Mesenchymal stem cell (in vitro differentiated cells and primary cell): ENCODE measurements at places on chromosomes 1 and 21.

- peak overlapping the region; percentile 19 for H3K27ac ChIP-seq
- DNase-seq = peak; percentile 51
- H3K27me3 ChIP-seq = no peaks in the 10 kb centered on the region
- peaks cover 3% of the 10 kb centered on the region for H3K4me1 ChIP-seq
- H3K36me3 ChIP-seq = no peaks in the 10 kb centered on the region
Measured at GRCh38 chr1:215114154-215114933, 31.8 kb downstream of the KCNK2 start.

- H3K4me1 ChIP-seq = no peaks in the 10 kb centered on the region
- peak overlapping the region; percentile 28 for H3K27ac ChIP-seq
- H3K27me3 ChIP-seq = no peaks in the 10 kb centered on the region
Measured at GRCh38 chr1:81802457-81802706, 1.6 kb downstream of the ADGRL2 start.

DNA sequence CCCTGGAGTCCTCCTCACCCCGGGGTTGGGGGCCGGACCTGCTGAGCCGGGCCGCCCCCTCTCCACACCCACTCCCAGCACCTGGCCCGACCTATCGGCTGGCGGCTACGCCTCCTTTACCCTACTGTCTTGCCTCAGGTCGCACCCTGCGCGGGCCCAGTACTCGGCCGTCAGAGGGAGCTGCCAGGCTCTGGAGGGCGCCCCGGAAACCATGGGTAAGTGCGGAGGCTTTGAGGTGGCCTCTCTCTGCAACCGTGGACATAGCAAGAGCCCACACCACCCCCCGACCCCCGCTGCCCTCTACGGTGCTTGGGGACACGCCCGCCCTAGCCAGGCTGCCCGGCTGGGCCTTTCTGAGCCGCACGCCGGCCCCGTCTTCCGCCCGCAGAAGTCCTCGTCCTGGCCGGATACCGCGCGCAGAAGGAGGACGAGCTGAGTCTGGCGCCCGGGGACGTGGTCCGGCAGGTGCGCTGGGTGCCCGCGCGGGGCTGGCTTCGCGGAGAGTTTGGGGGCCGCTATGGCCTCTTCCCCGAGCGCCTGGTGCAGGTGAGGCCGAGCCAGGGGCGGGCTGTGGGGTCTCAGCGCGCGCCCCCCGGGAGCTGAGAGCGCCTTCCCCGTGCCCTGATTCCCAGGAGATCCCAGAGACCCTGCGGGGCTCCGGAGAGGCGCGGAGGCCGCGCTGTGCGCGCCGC is at the start of gene SH3D21:
Gene SH3D21 (plus strand): TSS at position 159 of the 692 bp plus-strand sequence. CDS start 53 bp downstream, at position 212.
- peak within 1 kb of the TSS; percentile 66 for H3K4me3 ChIP-seq
- H3K27ac ChIP-seq = no peak within 1 kb of the TSS
- H3K4me1 ChIP-seq = peaks cover 25% of the 10 kb centered on the region
- H3K36me3 ChIP-seq = peaks cover 55% of the 10 kb centered on the region

GRCh38 chr1:221016751-221017150 is 137.5 kb downstream of the HLX start:
- H3K4me1 ChIP-seq = no peaks in the 10 kb centered on the region
- H3K27me3 ChIP-seq = no peaks in the 10 kb centered on the region
- no peak for DNase-seq

DNA sequence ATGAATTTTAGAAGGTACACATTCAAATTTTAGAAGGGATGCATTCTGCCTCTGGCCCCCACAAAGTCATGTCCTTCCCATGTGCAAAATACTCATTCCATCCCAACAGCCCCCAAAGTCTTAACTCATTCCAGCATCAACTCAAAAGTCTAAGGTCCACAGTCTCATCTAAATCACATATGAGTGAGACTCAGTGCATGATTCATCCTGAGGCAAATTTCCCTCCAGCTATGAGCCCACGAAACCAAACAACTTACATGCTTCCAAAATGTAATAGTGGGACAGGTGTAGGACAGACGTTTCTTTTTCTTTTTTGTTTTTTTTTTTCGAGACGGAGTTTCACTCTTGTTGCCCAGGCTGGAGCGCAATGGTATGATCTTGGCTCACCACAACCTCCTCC is 12.5 kb upstream of the WNT2B start:
- no peak for DNase-seq
- H3K27me3 ChIP-seq = no peaks in the 10 kb centered on the region
- H3K4me1 ChIP-seq = no peaks in the 10 kb centered on the region

GRCh38 chr1:158819461-158820443 is 11.4 kb upstream of the MNDA start:
- no peaks in the 10 kb centered on the region for H3K27me3 ChIP-seq
- no peaks in the 10 kb centered on the region for H3K4me1 ChIP-seq
- no peaks in the 10 kb centered on the region for H3K36me3 ChIP-seq
- H3K4me3 ChIP-seq = no peak overlapping the region
- DNase-seq = peak; percentile 75

GRCh38 chr21:34367320-34367935 is 3.6 kb downstream of the KCNE2 start:
- H3K27me3 ChIP-seq = peaks cover 7% of the 10 kb centered on the region
- H3K4me3 ChIP-seq = no peak overlapping the region
- no peak overlapping the region for H3K27ac ChIP-seq
- no peaks in the 10 kb centered on the region for H3K4me1 ChIP-seq
- H3K36me3 ChIP-seq = no peaks in the 10 kb centered on the region

- DNase-seq = no peak
- H3K27ac ChIP-seq = no peak overlapping the region
- no peak overlapping the region for H3K4me3 ChIP-seq
Measured at GRCh38 chr1:229657993-229658755, 32.1 kb downstream of the URB2 start.

DNA sequence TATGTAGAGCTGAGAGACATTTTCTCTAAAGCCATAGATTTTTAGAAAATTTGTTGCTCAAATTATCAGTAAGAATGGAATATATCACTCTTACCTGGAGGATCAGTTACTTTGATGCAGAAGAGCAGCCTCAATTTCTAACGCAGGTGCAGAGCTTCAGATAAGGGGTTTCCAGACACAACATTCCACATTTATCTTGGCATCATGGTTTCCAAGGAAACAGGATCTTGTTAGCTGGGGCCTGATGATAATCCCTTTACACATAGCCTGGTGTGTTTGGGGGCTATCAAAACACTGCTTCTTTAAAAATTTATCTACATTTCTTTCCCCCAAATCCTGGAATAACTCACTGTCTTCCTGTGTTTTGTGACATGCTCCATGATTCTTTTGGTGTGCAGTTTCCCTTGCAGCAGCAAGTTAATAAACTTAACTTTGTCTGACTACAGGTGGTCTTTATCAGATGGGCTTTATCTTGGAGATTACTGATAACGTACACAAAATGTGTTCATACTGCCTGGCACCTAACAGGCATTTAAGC is 2.7 kb upstream of the STX12 start:
- no peaks in the 10 kb centered on the region for H3K27me3 ChIP-seq
- H3K4me3 ChIP-seq = no peak overlapping the region
- no peak overlapping the region for H3K27ac ChIP-seq
- DNase-seq = no peak
- H3K36me3 ChIP-seq = no peaks in the 10 kb centered on the region

DNA sequence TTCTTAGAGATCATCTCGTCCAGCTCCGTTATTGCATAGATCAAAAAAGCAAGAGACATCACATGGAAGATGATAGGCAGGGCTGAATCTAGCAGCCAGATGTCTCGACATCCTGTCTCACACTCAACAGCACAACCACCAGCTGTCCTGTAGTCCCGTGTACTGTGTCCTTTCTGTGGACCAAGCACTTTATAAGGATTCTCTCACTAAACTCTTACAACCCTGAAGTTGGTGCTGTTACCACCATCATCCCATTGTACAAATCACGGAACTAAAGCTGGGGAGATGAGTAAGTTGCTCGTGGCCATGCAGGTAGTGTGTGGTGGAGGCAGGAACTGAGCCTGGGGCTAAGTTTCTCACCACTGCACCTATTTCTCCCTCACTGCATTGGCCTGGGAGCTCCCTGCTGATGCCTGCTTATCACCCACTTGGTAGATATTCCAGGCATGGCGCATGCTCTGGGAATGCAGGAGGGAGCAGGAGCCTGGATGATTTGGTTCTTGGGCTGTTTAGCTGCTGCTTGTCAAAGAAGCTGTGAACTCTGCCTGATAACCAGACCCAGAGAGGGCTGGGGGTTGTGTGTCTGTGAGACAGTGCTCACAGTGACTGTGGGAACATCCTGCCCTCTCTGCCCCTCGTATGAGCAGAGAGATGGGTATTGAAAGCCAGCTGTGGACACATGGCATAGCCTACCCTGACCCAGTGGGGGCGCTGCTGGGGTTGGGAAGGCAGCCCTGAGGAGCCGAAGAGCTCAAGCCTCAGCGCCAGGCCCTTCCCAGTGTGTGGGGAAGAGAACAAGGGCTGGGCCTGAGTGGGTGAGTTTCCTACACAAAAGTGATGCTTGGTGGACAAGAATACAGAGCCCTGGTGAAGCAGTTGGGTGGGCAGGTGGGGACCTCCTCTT is 13.6 kb downstream of the PPFIA4 start:
- peaks cover 19% of the 10 kb centered on the region for H3K4me1 ChIP-seq
- no peak overlapping the region for H3K4me3 ChIP-seq
- H3K36me3 ChIP-seq = no peaks in the 10 kb centered on the region

- no peak for DNase-seq
- no peaks in the 10 kb centered on the region for H3K36me3 ChIP-seq
- H3K27me3 ChIP-seq = no peaks in the 10 kb centered on the region
- H3K4me3 ChIP-seq = peak overlapping the region; percentile 95
- no peak overlapping the region for H3K27ac ChIP-seq
Measured at GRCh38 chr1:51515312-51515960, 3.6 kb downstream of the EPS15 start.

DNA sequence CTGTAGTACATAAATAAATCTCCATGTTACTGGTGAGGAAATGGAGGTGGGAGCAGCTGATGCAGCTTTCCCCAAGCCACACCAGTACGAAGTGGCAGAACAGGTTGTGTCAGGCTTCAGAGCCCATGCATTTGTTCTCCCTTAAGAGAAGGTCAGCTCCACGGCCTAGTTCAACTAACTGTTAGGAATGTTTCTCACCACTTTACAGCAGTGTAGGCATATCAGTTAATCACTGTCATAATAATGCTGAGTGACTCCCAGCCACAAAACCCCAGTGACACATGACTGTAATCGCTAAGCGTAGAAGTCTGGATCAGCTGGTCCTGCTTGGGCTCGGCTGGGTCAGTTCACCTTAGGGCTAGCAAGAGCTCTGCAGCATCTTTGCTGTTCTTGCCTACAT is 90.4 kb downstream of the VPS26C start:
- no peak overlapping the region for H3K27ac ChIP-seq
- peaks cover 34% of the 10 kb centered on the region for H3K36me3 ChIP-seq
- no peak for DNase-seq
- H3K4me1 ChIP-seq = no peaks in the 10 kb centered on the region

GRCh38 chr1:229993060-229993459 is 74.0 kb upstream of the GALNT2 start:
- no peak overlapping the region for H3K4me3 ChIP-seq
- no peak overlapping the region for H3K27ac ChIP-seq
- peaks cover 5% of the 10 kb centered on the region for H3K27me3 ChIP-seq
- H3K4me1 ChIP-seq = no peaks in the 10 kb centered on the region
- DNase-seq = no peak
- no peaks in the 10 kb centered on the region for H3K36me3 ChIP-seq

GRCh38 chr1:236734141-236734765 is 48.0 kb downstream of the ACTN2 start:
- peaks cover 1% of the 10 kb centered on the region for H3K4me1 ChIP-seq
- H3K4me3 ChIP-seq = no peak overlapping the region
- peak; percentile 57 for DNase-seq
- no peaks in the 10 kb centered on the region for H3K36me3 ChIP-seq
- no peak overlapping the region for H3K27ac ChIP-seq
